ENCODE measurements at places on chromosomes 16 and 17.

- no peak for DNase-seq
Measured at GRCh38 chr17:57174591-57174990, 81.7 kb upstream of the MSI2 start.

DNA sequence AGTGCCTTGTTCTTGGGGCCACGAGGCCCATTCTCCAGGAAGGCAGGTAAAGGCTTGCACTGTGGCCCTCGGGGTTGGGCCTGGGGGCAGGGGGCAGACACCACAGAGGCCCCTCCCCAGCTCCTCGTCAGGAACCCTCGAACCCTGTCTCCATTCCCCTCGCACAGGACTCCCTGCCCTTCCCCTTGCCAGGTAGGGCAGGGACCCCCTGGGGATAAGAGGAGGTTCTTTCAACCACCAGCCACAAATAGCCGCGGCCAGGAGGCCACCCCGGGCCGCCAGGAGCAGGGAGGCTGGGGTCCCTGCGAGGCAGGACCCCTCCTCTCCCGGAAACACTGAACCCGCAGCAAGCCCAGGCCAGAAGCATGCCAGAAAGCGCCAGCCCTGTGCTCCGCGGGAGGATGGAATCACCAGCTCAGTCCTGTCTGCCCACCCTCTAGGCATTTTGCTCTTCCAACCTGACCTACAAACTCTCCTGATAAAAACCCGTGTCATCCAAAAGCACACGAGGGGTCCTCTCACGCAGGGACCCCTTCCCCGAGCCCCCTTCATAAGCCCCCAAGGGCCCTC is 45.6 kb downstream of the SLC47A1 start:
- no peak for DNase-seq

DNA sequence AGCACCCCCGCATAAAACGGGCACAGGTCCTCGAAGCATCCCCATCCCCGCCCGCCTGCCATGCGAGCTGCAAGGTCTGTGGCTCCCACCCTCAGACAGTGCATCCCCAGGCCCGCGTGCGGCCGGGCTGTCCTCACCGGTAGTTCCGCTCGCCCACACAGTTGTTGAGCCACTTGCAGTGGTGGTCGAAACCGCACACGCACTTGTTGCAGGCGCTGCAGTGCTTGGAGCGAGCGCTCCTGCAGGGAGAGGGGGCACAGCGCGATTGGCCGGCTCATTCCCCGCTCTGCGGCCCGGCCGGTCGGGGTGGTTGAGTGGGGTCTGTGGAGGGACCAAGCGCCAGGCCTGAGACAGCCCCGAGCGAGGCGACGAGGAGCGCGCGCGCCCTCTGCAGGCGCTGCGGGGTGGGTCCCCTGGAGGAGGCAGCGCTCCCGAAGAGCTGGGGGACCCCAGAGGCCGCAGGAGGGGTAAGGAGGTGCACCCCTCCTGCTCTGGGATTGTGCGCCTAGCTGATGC is 6.0 kb upstream of the TPPP3 start:
- DNase-seq: no peak

DNA sequence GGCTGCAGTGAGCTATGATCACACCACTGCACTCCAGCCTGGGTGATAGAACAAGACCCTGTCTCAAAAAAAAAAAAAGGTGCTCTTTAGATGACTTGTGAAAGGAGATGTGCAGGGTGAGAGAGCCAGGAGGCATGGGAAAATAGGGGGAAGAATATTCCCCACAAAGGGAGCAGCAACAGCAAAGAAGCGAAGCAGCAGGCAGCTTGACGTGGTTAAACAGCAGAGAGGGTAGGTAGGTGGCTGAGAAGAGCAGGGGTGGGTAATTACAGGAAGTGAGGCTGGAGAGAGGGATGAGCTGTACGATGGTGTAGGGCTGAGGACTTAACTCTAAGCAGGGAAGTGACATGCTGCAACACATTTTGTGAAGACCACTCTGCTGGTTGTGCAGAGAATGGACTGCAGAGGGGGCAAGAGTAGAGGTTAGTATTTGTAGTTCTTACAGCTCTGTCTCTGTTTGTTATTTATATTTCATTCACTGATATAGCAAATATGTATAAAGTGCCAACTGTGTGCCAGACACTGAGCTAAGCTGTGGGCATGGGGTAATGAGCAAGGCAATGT is 1.6 kb downstream of the HEATR3 start:
- DNase-seq: peak; percentile 64

GRCh38 chr16:66399031-66399430 is 28.1 kb upstream of the BEAN1 start:
- DNase-seq: no peak

DNA sequence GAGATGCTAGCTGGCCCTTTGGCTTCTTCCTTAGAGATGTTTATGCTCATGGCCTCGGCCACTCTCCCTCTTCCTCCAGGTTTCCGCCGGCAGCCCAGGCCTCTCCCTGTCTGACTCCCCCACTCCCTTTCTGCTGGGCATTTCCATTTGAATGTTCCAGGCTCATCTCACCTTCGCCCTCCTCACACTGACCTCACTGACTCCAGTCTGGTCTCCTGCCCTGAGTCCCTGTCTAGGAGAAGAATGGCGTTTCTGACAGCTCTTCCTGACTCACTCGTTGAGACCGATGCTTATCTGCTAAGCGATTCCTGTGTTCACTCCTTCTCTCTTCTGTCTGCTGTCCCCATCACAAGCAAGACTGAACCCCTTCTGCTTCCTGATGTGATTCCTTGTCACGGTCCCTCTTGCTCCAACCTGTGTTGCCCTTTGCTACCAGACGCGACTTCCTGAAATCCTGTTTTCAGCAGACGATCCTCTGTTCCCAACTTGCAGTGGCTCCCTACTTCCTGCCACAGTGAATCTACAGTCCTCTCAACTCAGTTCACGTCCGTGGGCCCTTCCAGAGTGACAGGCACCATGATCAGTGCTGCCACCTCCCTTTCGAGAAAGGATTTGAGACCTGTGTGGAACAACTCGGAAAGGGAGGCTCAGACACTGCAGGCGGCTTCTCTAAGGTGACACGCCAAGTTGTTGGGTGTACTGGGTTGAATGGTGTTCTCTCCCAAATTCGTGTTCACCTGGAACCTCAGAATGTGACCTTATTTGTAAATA is 176.4 kb downstream of the MSI2 start:
- no peak for DNase-seq

DNA sequence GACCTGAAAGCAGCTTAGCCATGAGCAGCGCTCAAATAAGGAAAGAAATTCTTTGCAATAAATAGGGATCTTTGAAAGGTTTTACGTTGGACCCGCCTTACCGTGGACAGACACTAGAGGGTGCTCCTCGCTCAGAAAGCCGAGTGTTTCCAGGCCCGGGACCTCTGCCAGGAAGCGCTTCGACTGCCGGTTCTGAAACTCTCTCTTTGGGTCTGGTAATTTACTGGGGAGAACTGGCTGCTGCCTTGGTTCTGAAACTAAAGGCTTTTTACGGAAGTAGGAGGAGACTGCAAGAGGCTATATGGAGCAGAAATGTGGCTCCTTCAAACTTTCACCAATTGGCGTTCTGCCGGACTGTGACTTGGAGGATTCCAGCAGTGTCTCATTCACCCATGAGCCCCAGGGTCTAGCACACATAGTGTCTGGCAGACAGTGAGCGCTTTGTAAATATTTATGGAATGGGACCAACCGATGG is 45.6 kb upstream of the HOXB9 start:
- DNase-seq: peak; percentile 71

GRCh38 chr16:73697336-73697735 is 599.3 kb upstream of the PSMD7 start:
- DNase-seq: no peak

- no peak for DNase-seq
Measured at GRCh38 chr17:49998836-49999511, 4.0 kb upstream of the DLX3 start.

- no peak for DNase-seq
Measured at GRCh38 chr17:28530926-28531325, 21.5 kb downstream of the UNC119 start.

DNA sequence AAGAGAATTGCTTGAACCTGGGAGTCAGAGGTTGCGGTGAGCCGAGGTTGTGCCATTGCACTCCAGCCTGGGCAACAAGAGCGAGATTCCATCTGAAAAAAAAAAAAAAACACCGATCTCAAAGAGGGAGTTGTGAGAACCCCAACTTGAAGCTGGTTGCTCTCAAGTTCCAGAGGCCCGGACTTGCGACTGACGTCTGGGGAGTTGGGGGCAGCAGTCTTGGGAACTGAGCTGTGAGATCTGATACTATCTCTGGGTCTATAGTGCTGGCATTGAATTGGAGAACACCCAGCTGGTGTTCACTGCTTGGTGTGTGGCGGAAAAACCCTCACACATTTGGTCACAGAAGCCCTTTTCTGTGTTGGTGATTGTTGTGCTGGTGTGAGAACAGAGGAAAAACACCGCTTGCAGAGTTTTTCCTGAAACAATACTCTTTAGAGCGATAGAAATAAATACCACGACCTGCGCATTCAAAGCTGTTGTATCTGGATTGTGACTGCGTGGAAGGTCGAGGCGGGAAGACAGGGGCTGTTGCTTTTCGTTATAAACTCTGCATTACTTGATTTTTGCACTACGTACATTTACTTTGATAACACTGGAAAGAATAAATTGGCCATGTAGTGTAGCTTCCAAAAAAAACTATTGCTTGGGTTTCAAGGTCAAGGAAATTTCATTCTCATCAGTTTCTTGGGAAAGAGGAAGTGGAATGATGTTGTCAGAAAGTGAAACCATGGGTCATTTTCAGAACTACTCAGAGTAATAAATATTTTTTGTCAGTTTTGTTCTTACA is 8.8 kb downstream of the SCIMP start:
- DNase-seq: no peak

- DNase-seq: no peak
Measured at GRCh38 chr17:68453991-68454665, 3.2 kb downstream of the WIPI1 start.

DNA sequence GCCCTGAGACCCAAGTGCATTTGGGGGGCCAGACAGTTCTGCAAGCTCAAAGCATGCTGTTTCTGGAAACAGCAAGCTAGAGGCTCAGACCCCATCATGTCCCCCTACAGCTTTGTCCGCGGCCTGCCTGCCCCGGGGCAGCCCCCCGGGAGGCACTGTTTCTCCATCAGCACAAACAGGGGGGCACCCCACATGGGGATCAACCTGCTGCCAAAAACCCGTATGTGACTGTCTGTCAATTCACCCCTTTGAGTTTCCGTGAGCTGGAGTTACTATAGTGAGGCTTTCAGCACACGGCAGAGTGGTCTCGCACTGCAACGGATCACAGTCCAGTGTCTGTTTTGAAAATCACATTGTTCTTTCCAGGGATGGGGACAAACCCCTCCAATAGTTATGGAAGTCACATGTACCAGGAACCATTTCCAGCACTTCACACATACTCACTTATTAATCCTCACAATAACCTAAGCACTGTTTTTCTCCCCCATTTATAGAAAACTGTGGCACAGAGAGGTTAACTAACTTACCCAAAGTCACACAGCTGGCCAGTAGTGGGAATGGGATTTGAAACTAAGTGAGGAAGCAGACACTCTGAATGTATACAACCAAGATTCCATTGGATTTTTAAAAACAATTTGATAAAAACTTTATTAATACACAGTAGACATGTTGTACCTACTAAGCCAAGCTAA is 269.0 kb downstream of the C16orf95 start:
- DNase-seq: no peak

- DNase-seq: no peak
Measured at GRCh38 chr17:6196355-6196754, 126.2 kb downstream of the WSCD1 start.

- no peak for DNase-seq
Measured at GRCh38 chr17:40931311-40931710, 6.1 kb downstream of the KRT23 start.

DNA sequence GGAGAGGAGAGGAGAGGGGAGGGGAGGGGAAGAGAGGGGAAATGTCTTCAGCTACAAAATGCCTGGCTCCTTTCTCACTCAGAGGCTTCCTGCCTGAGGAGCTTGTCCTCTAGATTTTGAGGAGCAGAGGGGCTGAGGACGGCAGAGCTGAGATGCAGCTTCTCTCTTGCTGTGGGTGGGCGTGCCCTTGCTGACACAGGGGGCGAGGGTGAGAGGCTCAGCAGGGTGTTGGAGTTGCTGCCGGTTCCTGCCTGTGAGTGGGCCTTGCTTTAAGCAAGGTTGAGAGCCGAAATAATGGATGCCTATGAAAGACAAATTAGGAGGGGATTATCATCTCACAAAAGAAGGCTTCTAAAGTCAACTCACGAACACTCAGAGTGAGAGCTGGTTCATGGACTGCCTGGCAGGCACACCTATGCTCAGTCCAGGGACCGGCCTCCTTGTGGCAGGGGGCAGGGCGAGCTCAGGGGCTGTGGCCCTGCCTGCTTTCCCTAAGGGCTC is 215.6 kb downstream of the MSI2 start:
- peak; percentile 21 for DNase-seq

DNA sequence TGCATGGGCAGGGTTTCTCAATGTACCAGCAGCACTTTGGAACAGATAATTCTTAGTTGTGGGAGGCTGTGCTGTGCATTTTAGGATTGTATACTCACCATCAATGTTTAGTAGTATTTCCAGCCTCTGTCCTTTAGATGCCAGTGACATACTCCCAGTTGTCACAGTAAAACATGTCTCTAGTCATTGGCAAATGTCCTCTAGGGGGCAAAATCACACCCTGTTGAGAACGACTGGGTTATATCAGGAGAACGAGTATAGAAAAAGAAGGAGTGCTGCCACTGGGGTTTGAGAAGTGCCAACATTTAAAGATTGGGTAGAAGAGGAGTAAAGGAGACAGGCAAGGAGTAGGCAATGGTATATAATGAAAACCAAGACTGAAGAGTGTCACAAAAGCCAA is 37.9 kb upstream of the SMIM36 start:
- DNase-seq: no peak

DNA sequence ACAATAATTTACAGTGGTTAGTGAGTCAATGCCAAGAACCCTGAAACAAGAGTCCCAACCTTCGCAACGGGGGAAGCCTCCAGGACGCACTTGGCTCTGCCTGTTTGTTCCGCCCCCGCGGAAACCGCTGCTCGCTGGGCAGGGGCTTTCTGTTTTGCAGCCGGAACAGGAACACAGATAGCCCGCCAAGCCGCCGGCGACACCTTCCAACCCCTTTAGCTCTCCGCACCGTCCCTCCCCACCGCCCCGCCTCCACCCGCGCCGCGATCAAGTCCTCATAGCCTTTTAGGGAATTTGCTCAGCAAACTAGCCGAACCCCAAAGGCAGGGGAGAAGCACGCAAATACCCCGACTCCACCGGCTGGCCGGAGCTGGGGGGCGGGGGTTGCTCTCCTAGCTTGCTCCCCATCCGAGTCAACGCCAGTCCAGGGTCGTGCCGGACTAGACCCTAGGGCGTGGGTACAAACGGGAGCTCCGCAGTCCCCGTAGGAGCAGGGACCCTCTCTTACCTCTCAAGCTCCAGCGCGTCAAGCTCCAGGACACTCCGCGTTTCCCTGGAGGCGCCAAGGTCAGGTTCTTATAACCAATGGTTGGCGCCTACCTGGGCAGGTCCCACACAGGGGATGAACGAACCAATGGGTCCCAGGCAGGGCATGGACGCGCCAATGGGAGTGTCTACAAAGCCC is at the start of gene SLFN13:
SLFN13 (minus strand) TSS at position 553 of the 685 bp plus-strand sequence. CDS start 3,086 bp downstream, outside the sequence.
- peak; percentile 25 for DNase-seq

- DNase-seq: no peak
Measured at GRCh38 chr17:81684442-81684911, 666 bp downstream of the HGS start.

All from fibroblast of upper back skin (primary cell).